ENCODE measurements at places on chromosomes 2 and 18. TPM values are rescaled to one million over a fixed set of nuclear protein-coding genes. Genes with fewer than 3 reads are reported as not detected.

ADGRF3 gene
- total RNA-seq, result under 0.01 TPM

SERPINB13 gene
- not detected for total RNA-seq

MDH1B gene
- 2.2 TPM for total RNA-seq

IDH1 gene
- total RNA-seq, result 181 TPM

DNA sequence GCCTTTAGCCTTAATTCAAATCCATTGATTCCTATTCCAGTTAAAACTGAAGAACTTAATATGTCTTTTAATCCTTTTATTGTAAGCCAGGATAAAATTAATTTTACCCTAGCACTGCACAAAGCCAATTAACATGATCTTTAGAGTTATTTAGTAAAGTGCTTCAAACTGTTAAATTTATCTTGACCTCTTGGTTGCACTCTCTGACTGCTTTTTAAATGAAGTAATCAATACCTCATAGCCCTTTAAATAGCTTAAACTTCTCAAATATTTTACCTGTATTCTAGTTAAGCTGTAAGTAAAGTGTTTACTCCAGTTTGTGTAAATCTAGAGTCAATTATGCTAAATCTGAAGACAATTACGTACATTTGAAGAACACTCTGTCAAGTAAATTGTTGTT is 221.0 kb downstream of the WDR7 start:
- DNase-seq, result no peak

DNA sequence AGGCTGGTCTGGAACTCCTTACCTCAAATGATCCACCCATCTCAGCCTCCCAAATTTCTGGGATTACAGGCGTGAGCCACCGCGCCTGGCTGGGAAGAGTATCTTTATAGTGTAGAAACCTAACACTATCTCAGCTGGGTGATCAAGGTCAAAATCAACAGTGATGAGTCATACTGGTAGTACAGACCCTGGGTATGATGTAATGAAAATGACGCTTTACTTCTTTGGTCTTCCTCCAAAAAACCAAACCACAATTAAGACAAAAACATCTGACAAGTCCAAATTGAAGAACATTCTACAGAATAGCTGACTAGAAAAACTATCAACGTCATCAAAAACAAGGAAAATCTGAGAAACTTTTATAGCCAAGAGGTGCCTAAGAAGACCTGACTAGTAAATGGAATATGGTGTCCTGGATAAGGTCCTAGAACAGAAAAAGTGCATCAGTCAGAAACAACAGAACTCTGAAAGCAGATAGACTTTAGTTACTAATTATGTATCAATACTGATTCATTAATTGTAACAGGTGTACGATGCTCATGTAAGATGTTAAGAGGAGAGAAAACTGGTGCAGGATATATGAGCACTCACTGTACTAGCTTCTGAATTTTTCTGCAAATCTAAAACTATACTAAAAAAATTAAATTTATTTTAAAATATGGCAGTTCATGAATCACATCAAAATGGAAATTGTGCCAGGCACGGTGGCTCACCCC is 25.4 kb downstream of the PDCL3 start:
- no peak for DNase-seq

DNA sequence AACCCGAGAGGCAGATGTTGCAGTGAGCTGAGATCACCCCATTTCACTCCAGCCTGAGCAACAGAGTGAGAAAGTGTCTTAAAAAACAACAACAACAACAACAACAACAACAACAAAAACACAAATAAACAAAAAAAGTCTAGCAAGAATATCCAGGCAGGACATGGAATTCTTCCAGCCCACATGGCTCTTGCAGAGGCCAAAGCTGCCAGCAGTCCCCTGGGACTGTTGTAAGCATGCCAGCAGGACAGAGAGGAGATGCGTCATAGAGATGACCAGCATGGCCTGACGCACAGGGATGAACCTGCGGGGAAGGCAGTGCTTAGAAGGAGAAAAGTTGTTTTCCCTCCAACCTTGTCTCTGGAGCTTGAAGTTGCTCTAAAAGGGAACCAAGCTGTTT is 182.3 kb upstream of the PGAP1 start:
- peak; percentile 81 for DNase-seq

DNA sequence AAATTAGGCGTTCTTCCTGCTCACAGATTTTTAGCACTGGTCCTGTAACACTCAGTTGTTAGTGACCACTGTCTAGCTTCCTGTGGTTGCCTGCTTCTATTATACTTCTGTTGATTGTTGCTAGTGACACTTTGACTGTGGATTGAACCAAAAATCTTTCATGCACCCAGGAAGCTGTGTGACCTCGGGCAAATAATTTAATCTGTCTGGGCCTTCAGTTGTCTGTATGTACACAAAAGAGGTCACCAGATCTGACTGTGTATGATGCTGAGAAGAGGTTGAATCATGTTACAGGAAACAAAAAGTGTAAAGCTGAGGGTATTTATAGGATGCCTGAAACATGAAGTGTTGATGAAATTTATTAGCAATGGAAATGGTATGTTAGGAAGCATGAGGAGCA is 12.7 kb downstream of the ICOS start:
- DNase-seq, result peak; percentile 29

DNA sequence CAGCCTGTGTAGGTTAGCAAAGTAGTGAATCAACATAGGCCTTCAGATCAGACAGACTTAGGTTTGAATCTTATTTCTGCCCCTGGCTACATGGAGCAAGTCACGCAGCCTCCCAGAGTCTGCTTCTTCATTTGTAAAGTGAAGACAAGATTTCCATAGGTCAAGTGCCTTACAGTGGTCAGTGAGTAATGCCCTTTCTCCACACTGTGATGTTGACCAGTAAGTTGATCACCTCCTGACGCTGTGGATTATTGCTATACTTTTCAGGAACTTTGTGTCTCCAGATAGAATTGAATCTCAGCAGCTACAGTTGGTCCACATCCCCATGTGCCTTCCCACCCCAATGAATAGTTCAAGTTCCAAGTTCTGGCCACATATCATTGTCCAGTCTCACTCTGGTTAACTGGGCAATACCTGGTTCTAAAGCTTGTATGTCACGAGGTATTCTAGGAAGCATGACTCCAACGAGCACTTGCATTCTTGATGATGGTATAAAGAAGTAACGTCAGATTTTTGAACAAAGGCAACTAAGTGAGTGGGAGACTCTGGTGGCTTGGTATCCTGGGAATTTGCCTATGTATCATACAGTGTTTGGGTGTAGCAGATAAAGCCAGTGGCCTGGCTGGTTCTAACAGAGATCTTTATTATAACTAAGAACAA is 2.1 kb upstream of the CLIP4 start:
- peak; percentile 89 for DNase-seq

DNA sequence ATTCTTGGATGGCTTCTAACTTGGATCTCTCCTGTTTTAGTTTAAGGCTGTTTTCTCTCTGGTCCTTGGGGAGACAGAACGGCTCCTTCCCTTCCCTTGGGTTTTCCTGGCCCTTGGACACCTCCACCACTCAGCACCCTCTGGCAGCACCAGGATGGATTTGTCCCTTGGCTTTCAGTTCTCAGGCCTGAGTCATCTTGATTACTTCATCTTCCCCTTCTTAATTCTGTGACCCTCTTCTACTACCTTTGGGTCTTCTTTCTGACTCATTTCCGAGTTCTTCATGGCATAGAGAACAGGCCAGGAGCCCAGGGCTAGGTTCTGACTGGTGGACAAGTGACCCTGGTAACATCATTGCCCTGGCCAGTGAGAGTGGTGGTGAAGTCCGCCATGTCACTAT is 14.9 kb downstream of the IGFBP2 start:
- peak; percentile 88 for DNase-seq

DNA sequence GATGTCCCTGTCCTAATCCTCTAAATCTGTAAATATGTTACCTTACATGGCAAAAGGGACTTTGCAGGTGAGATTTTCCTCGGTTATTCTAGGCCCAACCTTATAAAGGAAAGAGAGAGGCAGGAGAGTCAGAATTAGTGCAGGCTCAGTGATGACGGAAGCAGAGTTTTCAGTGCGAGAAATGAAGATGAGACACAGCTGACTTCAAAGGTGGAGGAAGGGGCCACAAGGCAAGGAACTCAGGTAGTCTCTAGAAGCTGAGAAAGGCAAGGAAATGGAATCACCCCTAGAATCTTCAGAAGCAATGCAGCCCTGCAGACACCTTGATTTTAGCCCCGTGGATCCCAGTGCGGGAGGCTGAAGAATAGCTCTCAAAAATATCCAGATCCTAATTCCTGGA is 7.2 kb upstream of the LCLAT1 start:
- DNase-seq, result no peak

- no peak for DNase-seq
These were observed 78.4 kb downstream of the UXS1 start for GRCh38 chr2:106115665-106116064.

GRCh38 chr18:34637094-34637801 is 72.8 kb upstream of the DTNA start:
- no peak for DNase-seq

GRCh38 chr2:63218800-63219526 is 168.3 kb downstream of the OTX1 start:
- no peak for DNase-seq

DNA sequence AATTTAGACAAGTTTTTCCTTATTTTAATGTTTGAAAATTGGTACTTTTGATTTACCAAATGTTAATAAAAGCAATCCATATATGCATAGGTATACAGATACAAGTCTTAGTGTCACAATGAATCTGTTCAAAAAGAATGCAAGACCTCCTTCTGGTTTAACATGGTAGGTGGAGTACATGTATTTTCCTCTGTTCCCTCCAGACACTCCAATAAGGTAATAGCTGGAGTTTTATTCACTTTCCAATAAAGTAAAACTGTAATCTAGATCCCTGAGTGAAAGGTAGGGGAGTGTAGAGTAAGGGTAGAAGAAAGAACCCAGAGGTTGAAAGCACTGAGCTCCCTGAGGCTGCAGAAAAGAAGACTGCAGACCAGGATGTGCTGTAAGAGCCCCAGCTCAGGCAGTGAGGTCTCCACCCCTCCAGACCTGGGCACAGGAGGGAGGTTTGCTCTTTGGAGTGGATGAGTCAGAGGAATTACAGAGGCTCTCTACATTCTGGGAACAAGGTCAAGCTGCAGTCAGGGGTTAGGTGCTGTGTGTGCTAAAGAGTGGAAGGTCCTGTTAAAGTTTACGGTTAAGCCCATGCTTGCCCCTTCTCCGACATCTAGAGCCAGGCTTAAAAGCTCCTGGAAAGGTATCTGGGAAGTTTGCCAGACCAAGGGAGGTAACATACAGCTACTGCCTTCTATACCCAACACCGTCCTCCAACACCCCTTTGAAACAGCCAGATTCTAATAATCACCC is 27.6 kb upstream of the STAT1 start:
- DNase-seq, result peak; percentile 43

- no peak for DNase-seq
These were observed 250.5 kb upstream of the TMEM200C start for GRCh38 chr18:6145645-6146306.

GRCh38 chr2:47269316-47270232 is 114.5 kb upstream of the STPG4 start:
- DNase-seq, result peak; percentile 98

DNA sequence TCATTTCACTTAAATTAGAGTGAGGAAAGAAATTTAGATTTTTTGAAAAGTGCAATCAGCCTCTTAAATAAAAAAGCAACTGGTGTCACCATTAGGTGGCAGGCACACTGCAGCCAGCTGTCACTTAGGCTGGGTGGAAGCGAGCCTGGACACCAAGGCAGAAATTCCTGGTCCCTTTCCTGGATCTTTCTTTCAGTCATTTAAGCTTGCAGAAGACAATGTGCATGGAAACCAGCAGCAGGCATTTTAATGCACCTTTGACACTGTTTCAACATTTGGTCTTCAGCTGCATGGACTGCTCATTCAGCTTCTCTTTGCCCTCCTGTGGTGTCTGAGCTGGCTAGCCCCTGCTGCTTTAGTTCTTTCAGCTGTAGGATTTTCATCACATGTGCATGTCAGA is 61.0 kb downstream of the AQP4 start:
- no peak for DNase-seq

DNA sequence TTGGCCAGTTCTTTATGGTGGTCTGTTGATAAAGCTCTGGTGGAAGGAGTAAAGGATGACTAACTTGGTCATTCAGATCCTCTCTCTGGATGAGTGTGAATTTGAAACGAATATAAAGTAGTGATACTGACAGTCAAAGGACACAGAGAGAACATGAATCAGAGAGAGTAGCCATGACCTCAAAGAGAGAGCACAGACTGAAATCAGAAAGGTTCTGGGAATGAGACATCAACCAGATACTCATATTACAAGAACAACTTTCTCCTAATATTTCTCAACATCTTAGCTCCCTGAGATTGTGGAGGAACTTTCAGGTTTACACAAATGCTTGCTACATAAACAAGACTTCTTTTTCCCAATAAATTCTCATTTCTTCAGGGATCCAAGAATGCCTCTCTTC is 849.1 kb upstream of the CHAC2 start:
- DNase-seq, result no peak

DNA sequence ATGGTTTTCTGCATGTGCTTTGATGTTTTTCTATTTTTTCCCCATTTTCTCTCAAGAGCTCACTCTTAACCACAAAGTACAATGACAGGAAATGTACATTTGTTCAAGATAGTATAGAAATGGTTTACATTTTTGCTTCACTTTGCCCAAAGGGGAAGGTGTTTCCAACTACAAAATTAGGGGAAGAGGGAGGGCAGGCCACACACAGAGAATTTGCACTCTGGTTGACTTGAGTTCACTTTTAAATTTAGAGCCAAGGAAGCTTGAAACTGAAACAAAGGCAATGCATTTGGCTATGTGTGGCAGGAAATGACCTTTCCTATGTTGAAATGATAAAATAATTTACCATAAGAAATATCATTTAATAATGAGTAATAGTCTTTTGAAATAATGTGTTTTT is 19.1 kb upstream of the VIT start:
- no peak for DNase-seq
